Fibroblast of the aortic adventitia (primary cell): ENCODE measurements at places on chromosomes 2 and 18. TPM values are rescaled to one million over a fixed set of nuclear protein-coding genes. Genes with fewer than 3 reads are reported as not detected.

GRCh38 chr2:47354013-47354847 is 48.7 kb upstream of the MSH2 start:
- DNase-seq, result peak; percentile 12

Gene AFF3
- 4.2 TPM in 1 of 2 replicates, not detected in the other for total RNA-seq

Gene C18orf32
- 8.2 and 33.2 TPM in 2 replicates for total RNA-seq

Gene MAPK4
- under 0.01 TPM in 1 of 2 replicates, not detected in the other for total RNA-seq

GRCh38 chr2:224910574-224910925 is 131.7 kb downstream of the DOCK10 start:
- peak; percentile 81 for DNase-seq

DNA sequence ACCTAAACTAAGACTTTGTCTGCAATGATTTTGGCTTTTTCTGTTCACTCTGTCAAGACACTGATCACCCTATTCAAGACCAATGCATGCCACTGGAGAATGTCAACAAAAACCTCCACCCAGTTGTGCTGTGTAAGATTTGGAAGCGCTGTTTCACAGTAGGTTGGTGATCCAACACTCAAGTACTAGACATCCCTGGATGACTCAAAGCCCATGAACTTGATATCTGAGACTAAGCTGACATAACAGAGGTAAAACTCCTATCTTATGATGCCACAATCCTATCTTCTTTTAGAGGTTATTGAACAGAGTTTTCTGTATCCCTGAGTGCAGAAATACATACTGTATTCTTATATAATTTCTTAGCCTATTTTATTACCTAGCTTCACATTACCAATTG is 251.3 kb upstream of the ETAA1 start:
- no peak for DNase-seq

- DNase-seq, result no peak
Observed at GRCh38 chr2:71583876-71584275, 130.5 kb downstream of the DYSF start.

Gene INHBB
- total RNA-seq, result not detected in 2 replicates

DNA sequence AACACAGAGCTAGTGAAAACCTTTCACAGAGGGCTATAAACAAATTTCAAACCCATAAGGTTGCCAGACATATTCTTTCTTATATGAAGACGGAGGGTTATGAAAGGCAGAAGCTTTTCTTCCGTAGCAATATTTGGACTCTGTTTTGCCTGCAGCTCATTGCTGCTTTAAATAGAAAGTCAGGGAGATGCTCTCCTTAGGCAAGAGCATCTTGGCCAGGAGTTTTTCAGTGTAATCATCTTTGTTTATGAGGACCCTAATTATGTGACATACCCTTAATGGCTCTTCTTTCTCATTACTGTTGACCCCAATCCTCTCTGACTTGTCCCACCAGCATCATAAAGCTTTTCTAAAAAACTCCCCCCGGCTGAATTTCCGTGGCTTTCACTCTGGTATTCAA is 433.4 kb upstream of the NRXN1 start:
- no peak for DNase-seq
